ENCODE measurements at places on chromosomes 4 and X.

GRCh38 chr4:178081896-178082295 lies 639.7 kb upstream of the AGA start:
- DNase-seq: no peak

GRCh38 chr4:2750719-2751605 lies 5.2 kb downstream of the TNIP2 start:
- DNase-seq: no peak

DNA sequence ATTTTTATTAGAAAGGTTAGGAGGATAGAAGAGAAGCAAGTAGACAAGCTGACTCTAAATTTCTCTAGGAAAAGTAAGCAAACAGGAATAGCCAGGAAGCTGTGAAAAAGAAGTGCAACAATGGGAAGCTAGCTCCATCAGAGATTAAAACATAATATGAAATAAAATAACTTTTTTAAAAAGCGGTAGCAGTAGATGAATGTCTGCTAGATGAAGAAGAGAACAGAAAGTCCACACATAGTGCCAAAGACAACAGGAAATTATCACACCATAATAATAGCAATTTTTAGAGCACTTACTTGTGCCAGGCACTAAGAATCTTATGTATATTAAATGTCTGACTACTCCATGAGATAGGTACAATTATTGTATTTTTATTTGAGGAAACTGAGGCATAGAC lies 53.5 kb downstream of the LRBA start:
- no peak for DNase-seq

DNA sequence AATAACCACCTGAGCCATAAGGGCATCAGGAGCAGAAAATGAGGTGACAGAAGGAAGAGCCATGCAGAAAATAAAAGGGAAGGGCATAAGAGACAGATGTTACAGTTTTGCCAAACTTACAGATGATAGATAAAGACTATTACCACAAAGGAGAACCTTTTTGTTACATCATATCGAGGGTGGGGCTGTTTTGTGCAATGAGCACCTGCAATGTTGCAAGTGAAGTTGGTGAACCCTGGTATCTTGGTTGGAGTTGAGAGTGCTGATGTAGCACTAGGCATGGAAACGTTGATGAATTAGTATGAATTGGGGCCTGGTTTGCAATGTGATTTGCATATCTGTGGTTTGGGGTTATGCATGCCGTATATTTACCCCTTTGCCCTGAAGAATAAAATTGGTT lies 119.8 kb upstream of the TEX13D start:
- DNase-seq: no peak

- DNase-seq: no peak
Observed at GRCh38 chr4:25002681-25003080, 28.1 kb downstream of the LGI2 start.

DNA sequence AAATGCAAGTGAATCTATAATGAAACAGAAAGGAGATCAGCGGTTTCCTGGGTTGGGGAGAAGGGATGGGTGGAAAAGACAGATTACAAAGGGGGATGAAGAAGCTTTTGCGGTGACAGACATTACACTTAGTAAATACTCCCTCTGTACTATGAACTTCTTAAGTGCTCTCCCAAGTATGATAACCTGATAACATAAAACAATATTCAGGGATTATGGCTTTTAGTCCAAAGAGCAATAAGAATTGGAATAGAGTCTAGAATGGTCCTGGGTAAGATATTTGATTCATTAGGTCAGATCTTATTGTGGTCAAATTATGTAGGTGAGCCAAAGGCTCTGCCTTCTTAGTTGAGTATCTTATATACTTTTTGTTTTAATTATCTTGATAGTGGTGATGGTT lies 9.2 kb downstream of the LRRC66 start:
- DNase-seq: no peak

GRCh38 chr4:22045051-22045630 lies 96.6 kb upstream of the KCNIP4 start:
- DNase-seq: no peak

- DNase-seq: no peak
Observed at GRCh38 chrX:136476501-136476900, 11.2 kb upstream of the BRS3 start.
